ENCODE measurements at places on chromosomes 11 and 22.

DNA sequence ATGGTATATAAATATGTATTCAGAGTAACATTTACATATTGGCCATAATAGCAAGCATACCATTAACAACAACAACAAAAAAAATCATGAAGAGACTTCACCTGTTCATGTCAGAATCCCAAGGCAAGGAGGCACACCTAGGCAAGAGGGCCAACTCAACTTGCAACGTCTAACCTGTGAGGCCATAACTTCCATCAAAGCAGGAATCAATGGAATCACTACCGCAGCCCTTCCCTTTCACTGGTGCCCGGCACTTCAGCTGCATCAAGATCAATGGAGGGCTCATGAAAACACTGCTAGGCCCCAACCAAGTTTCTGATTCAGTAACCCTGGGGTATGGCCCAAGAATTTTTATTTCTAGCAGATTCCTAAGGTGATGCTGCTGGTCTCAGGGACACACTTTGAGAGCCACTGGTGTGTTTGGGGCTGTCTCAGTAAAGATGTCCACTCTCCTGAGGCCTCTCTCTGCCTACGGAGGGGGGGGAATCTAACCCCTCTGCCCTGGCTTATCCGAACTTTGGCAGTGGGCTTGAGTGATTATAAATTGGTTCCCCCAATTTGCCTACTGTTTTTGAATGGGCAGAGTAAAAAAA is 8.0 kb downstream of the ZFTA start:
- no peak for DNase-seq

GRCh38 chr11:114237321-114238280 is 58.6 kb upstream of the NNMT start:
- no peak for DNase-seq

DNA sequence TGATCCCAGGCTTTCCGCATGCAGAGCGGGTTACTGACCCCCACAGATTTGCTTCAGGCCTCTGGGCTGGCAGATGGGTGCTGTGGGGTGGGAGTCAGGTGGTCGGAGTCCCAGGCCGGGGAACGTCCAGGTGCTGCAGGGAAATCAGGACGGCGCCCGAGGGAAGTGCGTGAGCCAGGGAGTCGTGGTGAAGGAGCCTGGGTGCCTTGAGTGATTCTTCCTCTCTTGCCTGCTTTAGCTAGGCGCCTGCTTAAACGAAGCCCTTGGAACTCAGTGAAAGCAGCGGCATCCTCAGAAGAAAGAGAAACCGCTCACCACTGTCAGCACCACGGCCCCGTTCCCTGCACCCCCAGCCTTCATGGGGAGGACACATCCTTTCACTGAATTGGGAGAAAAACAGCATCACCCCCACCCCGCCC is 455.6 kb downstream of the BRD1 start:
- no peak for DNase-seq

DNA sequence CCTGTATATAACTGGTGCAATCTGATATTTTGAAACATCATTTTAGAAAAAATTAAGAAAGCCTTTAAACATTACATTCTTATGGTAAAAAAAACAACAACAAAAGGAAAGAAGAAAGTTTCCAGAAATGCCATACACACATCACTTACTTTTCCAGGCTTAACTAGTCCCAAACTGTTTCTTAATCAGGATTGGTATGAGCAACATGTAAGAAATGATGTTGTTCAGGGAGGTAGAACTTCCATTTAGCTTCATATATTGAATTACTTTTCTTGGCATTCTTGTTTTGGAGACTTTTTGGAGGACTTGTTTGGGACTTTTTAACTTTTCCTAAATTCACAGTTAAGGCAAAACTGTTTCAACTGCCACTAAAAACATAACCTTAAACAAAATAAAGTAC is 791.5 kb downstream of the METTL15 start:
- DNase-seq = no peak

DNA sequence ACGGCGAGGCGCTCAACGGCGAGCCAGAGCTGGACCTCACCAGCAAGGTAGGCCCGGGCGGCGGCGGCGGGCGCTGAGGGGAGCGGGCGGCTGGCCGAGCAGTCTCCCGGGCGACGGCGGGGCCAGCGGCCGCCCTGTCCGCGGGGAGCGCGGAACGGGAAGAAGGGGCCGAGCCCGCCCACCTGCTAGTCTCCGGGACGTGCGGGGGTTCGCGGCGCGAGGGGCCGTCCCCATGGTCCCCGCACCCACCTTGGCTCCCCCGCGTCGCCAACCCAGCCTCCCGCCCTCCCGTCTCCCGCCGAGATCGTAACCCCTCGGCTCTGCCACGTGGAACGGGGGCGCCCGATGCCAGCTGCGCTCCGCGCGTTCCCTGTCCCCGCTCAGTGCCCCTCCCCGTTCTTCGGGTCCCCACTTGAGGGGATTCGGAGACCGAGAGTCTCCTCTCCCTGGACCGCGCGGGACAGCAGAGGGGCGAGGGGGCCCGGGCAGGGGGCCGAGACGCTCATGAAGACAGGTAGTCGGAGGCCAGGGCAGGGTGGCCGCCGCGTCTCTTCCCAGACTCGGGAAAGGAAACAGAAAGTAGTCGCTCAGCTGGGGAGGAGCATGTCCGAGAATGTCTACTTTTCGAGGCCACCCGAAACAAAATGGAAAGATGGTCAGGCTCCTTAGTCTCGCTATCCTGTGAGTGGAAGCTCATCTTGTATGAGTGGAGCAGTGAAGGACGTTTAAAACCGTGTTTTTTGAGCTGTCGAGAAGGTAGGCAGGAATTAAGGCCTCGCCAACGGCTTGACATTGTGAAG is 557 bp downstream of the GTPBP1 start:
- DNase-seq = peak; percentile 51

GRCh38 chr11:109249597-109249996 is 172.4 kb upstream of the C11orf87 start:
- no peak for DNase-seq

DNA sequence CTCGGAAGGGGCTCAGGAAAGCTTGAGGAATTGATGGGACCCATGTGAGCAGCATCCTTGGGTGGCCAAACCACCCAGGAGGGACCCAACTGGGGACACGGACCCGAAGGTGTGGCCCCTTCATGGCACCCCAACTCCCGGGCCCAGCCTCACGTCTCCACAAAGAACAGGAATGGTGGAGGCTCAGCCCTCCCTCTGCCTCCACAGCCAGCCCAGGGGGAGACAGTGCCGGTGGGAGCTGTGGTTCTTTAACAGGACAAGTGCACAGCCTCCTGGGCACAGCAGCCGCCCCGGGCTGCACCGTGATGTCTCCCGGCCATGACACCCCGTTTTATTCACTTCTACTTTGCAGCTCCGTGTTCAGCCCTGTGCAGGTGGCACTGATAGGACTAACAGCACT is 587.2 kb downstream of the BRD1 start:
- no peak for DNase-seq

GRCh38 chr11:21861314-21861713 is 331.6 kb upstream of the ANO5 start:
- no peak for DNase-seq

DNA sequence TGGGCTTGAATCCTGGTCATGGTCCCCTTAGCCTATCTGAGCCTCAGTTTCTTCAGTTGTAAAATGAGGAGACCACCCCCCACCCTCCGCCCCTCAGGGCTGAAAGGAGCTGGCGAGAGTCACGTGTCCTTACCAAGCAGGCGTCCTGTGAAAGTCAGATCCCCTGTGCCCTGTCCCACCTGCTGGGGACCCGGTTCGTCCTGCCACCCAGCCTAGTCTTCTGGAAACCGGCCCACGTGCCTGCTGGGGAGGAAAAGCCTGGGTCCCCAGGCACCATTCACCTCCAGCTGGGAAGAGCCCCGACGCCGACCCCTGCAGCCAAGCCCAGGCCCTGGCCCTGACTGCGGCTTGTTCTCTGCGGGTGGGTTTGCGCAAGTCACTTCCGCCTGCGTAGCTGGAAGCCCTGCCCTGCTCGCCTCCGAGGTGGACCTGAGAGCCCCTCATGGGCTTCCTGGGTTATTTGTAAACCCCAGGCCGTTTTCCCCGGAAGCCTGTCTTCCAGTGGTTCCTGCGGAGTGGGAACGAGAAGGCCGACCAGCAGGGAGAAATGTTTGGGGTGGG is 679 bp upstream of the SSH3 start:
- no peak for DNase-seq

DNA sequence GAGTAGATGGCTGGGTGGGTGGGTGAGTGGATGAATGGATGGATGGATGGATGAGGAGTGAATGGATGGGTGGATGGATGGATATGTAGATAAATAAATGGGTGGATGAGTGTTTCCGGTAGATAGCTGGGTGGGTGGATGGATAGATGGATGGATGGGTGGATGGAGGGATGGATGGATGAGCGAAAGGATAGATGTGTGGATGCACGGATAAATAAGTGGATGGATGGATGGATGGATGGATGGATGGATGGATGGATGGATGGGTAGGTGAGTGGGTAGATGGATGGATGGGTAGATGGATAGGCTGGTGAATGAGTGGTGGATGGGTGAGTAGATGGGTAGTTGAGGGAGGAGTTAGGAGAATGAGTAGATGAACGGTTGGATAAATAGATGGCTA is 349.3 kb downstream of the MN1 start:
- no peak for DNase-seq

DNA sequence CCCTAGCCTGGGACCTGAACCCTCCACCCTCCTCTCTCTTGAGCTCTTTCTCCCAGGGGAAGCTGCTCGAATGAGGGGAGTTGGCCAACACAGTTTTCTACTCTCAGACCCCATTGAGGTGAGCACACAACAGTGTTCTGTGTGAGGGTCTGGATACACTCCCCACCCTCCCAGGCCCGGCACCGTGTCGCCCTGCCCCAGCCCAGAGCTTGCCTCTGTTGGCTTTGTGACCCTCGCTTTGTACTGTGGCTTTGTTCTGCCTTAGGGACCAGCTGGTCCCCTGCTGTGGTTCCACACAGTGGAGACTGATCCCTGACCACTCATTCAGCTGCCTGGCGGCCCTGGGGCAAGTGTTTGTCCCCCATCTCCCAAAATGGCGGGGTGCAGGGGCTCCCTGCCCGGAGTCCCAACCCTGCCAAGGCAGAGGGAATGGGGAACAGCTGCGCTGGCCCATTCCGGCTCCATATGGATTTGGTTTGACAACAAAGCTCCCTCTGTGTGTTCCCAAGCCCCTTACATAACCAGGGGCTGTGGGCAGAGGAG is 8.3 kb downstream of the ST3GAL4 start:
- no peak for DNase-seq

DNA sequence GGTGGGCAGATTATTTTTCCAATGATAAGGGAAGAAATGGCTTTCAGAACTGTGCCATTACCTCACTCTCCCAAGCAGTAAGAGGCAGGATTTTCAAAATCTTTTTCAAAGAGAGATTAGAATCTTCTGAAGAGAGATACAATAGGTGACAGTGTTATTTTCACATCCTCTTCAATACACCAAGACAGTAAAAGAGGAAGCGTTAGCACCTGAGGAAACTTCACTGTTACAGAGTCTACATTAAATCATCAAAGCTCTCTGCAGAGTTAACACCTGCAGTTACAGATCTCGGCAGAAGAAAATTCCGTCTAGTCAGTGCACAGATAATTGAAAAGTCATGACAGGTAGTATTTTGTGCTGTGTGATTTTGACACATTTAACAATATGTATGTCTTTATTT is 144.9 kb downstream of the PGR start:
- no peak for DNase-seq

DNA sequence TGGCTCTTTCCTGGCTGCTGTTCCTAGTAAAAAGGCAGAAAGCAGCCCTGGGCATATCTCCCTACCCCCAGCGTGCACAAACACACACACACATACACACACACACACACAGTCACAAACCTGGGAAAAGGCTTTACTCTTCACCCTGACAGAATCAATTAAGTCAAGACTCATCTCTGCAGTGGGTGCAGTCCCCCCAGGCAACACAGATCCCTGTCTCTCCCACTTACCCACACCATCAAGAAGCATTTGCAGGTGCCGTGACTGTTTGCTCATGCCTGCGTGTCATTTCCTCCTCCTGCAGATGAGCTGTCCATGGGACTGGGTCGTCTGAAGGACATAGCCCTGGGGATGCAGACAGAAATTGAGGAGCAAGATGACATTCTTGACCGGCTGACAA is 28.6 kb downstream of the SNAP29 start:
- DNase-seq = no peak

DNA sequence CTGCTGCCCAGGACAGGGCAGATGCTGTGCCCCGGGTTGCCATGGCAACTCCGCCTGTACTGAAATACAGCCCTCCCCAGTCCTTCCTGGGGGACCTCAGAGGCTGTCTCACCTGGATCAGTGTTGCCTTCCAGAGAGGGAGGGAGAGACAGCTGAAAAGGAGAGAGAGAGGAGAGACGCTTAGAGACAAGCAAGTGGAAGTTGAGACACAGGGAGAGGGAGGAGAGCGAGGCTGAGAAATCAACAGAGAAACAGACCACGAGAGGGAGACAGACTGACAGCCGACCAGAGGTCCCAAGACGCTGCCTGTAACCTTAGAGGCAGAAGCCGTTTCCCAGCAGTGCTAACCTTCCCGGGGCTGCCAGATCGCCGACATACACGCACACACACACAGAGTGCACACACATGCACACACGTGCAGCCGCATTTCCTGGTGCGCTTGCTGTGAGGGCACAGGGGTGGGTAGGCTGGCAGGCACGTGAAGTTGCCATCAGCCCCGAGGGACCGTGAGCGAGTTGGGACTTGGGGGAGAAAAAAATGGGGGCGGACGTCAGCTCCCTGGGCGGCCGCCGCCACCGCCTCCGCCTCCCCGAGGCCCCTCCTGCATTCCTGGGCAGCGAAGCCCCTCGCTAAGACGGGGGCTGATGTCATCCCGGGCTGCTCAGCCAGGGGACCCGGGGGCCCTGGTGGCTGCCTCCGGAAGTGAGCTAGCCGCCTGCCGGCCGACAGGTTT is 88.6 kb upstream of the CRYBB3 start:
- DNase-seq = peak; percentile 63

GRCh38 chr22:50260801-50261614 is 475 bp downstream of the MAPK12 start:
- DNase-seq = peak; percentile 64

DNA sequence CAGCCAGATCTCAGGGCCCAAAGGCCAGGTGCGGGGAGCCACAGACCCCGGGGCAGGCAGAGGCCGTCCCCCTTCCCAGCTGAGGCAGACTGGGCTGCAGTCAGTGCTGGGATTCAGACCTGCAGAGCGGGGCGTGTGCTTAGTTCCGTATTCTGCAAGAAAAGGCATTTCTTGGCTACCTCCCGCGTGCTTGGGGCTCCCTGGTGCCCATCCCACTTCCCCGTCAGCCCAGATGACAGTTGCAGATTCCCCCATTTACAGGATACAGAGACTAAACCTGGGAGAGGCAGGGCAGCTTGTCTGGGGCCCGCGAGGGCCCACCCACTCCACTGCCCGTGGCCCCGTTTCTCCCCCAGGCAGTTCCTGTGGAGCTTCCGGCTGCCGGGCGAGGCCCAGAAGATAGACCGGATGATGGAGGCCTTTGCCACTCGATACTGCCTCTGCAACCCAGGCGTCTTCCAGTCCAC is 18.3 kb downstream of the CYTH4 start:
- DNase-seq = peak; percentile 62

GRCh38 chr11:75826461-75827230 is 11.6 kb downstream of the UVRAG start:
- DNase-seq = no peak

GRCh38 chr11:2781408-2782274 is 81.8 kb upstream of the KCNQ1OT1 start:
- no peak for DNase-seq
